Activated CD8-positive, alpha-beta memory T cell treated with anti-CD3 and anti-CD28 coated beads, Interleukin-2, amount 10 ng/mL, durations not matched to agents 7 days and 5 days (primary cell): ENCODE measurements at places on chromosomes 11 and 22.

- H3K4me3 ChIP-seq = no peak overlapping the region
- H3K36me3 ChIP-seq = no peaks in the 10 kb centered on the region
- no peak overlapping the region for H3K27ac ChIP-seq
Observed at GRCh38 chr11:119188067-119188466, 2.8 kb downstream of the NHERF4 start.

GRCh38 chr22:50219800-50220602 lies 19.2 kb downstream of the SELENOO start:
- peaks cover 15% of the 10 kb centered on the region for H3K36me3 ChIP-seq
- no peak overlapping the region for H3K4me3 ChIP-seq
- no peaks in the 10 kb centered on the region for H3K27me3 ChIP-seq

DNA sequence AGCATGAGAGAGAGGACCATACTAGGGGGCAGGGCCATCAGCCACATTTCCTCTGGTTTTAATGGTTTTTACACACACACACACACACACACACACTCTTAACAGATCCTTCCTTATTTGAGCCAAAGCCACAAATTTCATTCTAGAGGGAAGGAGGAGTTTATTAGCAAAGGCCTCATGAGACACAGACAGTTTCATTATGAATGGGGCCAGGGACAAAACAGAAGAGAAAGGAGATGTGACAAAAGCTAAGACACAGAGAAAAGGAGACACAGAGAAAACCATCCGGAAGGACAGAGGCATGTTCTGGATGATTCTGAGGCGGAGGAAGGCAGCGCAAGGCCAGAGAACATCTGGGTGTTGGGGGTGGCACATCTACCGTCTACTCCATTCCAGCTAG lies 32.2 kb upstream of the ARFGAP3 start:
- H3K4me3 ChIP-seq = peak overlapping the region; percentile 33
- peaks cover 43% of the 10 kb centered on the region for H3K4me1 ChIP-seq
- no peak for DNase-seq
- H3K27me3 ChIP-seq = no peaks in the 10 kb centered on the region
- H3K27ac ChIP-seq = peak overlapping the region; percentile 85

DNA sequence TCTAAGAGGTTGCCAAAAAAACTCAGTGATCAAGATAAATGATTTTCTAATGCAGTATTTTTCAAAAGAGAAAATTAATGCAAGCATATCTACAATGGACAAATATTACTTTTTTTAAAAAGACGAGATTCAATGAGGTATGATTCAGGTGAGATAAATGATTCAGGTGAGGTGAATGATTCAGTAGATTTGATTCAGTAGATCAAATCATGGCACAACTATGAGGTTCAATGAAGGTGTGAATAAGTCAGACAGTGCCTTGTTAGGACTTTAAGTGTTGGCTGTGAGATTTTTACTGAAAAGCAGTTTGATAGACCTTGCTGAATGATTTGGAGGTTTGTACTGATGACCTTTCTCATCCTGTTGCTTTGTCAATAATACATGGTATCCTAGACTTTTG lies 742.2 kb downstream of the NELL1 start:
- no peak overlapping the region for H3K27ac ChIP-seq
- H3K36me3 ChIP-seq = no peaks in the 10 kb centered on the region
- no peak overlapping the region for H3K4me3 ChIP-seq

GRCh38 chr11:14418801-14419417 lies 59.9 kb upstream of the RRAS2 start:
- no peak overlapping the region for H3K4me3 ChIP-seq
- peaks cover 3% of the 10 kb centered on the region for H3K36me3 ChIP-seq
- peaks cover 40% of the 10 kb centered on the region for H3K4me1 ChIP-seq
- no peak for DNase-seq
- no peaks in the 10 kb centered on the region for H3K27me3 ChIP-seq

DNA sequence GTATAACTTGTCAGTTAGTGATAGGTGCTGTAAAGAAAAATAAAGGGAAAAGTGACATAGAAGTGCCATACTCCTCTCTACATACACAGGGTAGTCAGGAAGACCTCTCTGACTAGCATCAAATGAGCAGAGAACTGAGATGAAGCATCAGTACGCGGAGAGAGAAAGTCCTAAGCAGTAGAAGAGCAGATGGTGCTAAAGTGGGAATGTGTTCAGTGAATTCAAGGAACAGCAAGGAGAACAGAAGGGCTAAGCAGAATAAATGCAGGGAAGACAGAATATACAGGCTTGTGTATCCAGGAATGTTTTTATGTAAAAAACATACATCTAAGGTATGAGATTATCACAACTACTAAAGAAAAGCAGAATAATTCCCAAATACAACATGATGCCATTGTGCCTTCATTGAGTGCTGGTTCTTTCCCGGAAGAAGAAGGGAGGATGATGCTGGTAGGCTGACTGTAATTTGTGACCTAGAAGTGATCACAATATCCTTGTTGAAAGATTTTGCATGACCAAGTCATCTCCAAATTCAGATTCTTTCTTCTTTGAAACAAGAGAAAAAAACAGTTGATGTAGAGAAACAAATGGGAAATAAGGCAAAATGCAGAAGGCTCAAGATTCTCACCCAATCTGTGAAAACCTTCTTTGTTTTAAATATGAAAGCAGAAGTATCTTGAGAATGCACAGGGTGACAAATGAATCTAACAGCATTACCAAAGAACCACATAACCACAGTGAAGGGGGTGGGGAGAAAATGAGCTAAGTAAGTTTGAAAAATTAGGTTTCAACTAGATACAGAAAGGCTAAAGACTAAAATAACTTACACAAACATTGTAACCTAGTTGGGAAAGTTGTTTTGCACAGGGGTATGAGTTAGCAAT lies 20.5 kb downstream of the MRE11 start:
- DNase-seq = peak; percentile 75
- peaks cover 55% of the 10 kb centered on the region for H3K36me3 ChIP-seq
- H3K4me1 ChIP-seq = peaks cover 35% of the 10 kb centered on the region

GRCh38 chr11:88421530-88421929 lies 84.0 kb upstream of the CTSC start:
- no peaks in the 10 kb centered on the region for H3K27me3 ChIP-seq
- H3K4me1 ChIP-seq = peaks cover 76% of the 10 kb centered on the region
- DNase-seq = peak; percentile 81

GRCh38 chr11:28009388-28009787 lies 98.6 kb downstream of the KIF18A start:
- H3K27ac ChIP-seq = no peak overlapping the region
- H3K4me1 ChIP-seq = no peaks in the 10 kb centered on the region
- H3K36me3 ChIP-seq = peaks cover 10% of the 10 kb centered on the region

DNA sequence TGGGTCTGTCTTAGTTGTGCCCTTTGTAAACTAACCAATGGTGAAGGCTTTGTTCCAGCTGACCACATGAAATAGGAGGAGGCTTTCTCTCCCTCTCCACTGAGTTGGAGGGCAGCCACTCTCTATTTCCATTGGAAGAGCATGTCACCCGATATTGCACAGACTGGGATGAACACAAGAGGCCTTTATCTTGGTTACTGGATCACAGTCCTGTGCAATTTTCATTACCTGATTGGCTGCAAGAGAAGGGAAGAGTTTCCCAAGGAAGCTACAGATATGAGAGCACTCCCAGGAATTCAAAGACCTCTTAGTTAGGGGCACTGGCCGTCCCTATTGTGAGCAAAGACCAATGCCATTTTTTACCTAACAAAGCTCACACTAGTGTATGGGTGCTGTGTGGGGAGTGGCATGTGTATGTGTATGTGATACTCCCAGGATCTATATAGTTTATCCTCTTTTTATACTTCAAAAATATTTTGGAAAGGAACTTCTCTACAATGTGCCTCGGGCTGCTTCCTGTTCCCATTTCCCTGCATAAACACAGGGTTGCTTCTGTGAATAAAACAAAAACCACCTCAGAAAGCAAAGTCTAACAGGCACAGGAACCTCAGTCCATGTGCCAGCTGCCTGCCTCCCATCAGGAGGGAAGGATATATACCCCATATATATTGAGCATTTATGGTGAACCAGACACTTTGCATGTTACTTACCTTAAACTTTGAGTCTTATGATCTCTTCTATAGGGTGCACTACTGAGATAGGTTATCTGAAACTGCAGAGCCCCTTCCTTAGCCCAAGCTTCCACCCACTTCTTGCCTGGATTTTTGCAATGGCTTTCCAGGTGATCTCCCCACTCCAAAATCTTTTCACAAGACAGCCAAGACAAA lies 126.5 kb downstream of the RASSF10 start:
- H3K36me3 ChIP-seq = peaks cover 3% of the 10 kb centered on the region
- no peak overlapping the region for H3K4me3 ChIP-seq
- H3K27ac ChIP-seq = no peak overlapping the region
- peaks cover 7% of the 10 kb centered on the region for H3K4me1 ChIP-seq

GRCh38 chr11:46697303-46697702 lies 3.1 kb downstream of the ARHGAP1 start:
- peak overlapping the region; percentile 56 for H3K27ac ChIP-seq
- H3K36me3 ChIP-seq = peaks cover 8% of the 10 kb centered on the region
- peaks cover 29% of the 10 kb centered on the region for H3K4me1 ChIP-seq
- DNase-seq = no peak
- H3K27me3 ChIP-seq = no peaks in the 10 kb centered on the region
